ENCODE measurements at places on chromosomes 3 and 15. TPM values are rescaled to one million over a fixed set of nuclear protein-coding genes. Genes with fewer than 3 reads are reported as not detected.

DNA sequence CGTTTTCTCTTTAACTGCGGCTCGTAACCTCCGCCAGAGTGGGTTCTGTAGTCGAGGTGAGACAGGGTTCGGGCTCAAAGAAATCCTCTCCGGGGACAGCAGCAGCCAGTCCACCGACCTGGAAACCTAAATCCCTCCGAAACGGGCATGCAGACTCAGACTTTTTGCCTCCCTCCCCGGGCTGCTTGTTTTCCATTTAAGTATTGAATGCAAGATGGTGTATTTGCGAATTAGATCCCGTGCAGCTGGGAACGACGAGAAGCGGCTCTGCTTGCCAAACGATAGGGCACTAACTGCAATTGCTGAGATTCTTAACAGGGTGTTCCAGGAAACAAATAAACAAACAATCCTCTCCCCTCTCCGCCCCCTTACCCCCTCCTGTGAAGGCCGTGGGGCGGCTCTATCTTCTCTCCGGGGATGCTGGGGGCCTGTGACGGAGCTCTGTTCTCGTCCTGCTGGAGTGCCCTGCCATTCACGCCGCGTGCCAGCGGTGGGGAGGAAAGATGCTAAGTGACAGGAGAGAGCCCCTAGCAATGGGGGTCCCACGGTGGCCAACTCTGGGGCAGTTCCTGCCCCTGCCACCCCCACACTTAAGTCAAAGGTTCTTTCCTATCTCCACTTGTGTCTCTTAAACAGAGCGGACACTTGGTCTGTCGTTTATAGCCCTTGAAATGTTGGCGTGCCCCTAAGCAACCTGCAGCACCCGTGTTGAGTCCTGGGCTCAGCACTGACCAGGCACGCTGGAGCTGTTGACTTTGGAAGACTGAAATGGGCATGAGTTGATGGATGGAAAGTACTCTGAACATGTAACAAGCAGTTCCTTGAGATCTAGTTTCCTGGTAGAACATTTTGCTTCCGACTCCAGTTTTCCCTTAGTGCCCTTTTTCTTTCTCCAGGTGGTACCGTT lies 1.3 kb upstream of the ETV5 start:
- peak; percentile 48 for DNase-seq

DNA sequence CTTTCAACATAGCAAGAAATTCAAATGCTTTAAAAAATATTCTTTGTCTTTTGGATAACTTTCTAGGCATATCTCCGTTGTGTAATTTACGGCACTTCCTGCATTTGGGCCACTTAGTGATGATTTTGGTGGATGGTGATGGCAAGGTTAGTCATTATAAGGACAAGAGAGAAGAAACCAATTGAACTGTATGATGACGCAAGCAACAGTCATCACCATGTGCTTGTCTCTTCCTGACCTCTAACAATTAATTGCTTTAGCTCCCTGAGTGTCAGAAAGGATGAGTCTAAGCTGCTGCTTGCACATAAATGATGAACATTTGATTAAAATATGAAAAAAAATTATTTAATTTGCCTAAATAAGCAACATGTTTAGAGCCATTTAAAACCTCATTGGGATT lies 11.3 kb upstream of the P2RY12 start:
- no peak for DNase-seq

DNA sequence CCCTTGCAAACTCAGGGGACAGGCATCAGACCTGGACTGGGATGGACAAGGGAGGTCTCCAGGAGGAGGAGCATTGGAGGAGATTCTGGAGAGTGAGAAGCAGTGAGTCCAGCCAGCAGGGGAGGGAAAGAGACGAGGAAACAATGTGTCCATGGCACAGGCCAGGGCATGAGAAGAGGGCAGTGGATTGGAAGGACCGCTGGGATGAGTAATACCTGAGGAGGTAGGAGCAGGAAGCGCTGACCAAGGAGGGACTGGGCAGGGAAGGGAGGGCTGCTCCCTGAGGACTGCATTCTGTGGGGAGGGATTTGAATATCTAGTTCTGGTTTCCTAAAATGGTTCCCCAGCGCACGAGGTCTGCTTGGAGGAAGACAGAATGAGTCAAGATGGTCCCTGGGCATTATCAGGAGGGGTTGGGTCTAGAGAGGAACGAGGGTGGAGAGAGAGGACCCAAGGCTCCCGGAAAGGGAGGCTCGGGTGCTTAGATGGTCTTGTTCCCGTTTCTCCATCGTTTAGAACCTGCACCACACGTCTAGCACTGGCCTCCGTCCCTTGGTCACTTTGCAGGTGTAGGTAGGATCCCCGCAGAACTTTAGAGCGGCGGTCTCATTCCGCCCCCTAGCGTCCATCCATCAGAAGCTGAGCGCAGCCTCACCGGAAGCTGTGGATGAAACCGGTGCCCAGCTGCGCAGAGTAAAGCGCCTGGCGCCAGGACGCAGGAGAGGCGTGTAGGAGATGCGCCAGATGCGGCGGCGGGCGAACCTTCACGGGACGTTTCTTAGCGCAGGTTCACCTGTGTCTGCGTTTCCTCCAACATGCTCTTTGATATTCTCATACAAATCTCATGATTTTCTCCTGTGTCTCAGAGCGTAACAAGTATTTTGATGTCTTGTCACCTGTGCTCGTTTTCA lies 190.7 kb upstream of the NDN start:
- DNase-seq = no peak

GRCh38 chr3:98725352-98725751 lies 37.8 kb upstream of the ST3GAL6 start:
- no peak for DNase-seq

Gene DGKG
- not detected for total RNA-seq

GRCh38 chr3:63855333-63855940 lies 8.2 kb downstream of the THOC7 start:
- no peak for DNase-seq

DNA sequence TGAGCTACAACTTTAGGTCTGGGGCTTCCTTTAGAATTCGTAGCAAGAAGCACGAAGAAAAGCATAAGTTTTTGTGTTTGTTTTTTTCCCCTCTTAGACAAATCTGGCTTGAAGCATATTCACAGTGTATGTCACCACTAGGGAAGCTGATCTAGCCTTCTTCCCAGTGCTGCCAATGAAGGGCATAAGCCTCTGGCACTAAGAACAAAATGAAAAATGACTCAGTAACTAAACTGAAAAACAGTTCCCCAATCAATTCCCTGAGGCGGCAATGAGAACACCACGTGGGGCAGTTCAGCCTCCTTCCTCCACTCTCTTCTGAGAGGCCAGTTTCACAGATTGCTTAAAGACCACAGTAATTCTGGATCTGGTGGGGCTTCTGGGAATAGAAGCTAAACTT lies 338.1 kb downstream of the GAP43 start:
- no peak for DNase-seq

- no peak for DNase-seq
These were observed 6.1 kb downstream of the RHCG start for GRCh38 chr15:89490081-89490813.

Gene EIF4A2
- 282 TPM for total RNA-seq

- peak; percentile 90 for DNase-seq
These were observed at the start of gene MAP3K13 for GRCh38 chr3:185362850-185363661. Gene MAP3K13, plus strand, starts transcription at chr3:185363136. Its CDS starts 65,446 bp downstream, at chr3:185428582.

DNA sequence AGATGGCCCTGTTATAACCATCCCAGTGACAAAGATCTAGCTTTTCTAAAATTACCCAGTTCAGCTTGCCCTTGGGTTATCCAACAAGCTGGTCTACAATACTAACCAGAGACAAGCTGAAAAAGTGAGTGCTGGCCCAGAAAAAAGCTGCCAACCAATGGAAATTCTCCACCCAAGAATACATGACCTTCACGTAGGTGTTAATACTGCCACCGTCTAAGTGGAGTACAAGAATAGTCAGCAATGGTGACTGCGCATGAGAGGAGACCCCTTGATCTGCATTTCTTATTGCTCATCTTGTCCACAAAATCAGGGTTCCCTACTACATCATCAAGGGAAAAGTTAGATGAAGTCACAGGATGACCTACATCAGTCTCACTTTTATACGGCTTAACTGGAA lies 15.8 kb upstream of the PLCH1 start:
- no peak for DNase-seq

Gene TNNC1
- total RNA-seq = not detected

GRCh38 chr3:44914936-44915335 lies 40.5 kb downstream of the TGM4 start:
- DNase-seq = peak; percentile 19

DNA sequence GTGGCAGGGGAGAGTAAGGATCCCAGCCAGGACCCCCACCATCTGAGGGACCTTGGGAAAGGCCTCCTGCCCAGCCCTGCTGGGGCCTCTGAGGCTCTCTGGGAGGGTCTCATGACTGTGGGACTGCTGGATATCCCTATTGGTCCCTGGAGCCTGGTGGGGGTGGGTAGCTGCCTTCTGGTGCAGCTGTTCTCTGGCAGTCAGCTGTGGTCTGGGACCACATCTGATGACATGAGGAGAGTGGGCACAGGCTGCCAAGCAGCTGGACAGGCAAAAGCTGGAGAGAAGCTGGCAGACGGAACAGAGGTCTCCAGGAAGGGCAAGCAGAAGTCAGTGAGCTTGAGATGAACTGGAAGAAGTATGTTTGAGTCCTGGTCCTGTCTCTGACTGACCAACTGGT lies 22.4 kb downstream of the PLEKHO2 start:
- DNase-seq = no peak

Gene ARGFX
- not detected for total RNA-seq

DNA sequence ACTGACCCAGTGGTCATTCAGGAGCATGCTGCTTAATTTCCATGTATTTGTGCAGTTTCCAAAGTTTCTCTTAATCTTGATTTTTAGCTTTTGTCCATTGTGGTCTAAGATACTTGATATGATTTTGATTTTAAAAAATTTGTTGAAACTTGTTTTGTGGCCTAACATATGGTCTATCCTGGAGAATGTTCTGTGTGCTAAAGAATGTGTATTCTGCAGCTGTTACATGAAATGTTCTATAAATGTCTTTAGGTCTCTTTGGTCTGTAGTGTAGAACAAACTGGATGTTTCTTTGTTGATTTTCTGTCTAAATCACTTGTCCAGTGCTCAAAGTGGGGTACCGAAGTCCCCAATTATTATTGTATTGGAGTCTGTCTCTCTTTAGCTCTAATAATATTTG lies 17.4 kb downstream of the CEP63 start:
- no peak for DNase-seq

Gene ACTRT3
- total RNA-seq = 5.1 TPM

Gene IMPG2
- 0.76 TPM for total RNA-seq

GRCh38 chr15:92343924-92344643 lies 49.6 kb upstream of the ST8SIA2 start:
- no peak for DNase-seq

- DNase-seq = no peak
These were observed 909.6 kb downstream of the ROBO1 start for GRCh38 chr3:78858174-78858573.

- no peak for DNase-seq
These were observed 21.4 kb upstream of the ZBED2 start for GRCh38 chr3:111616417-111617105.

GRCh38 chr3:14371573-14372474 lies 30.6 kb upstream of the SLC6A6 start:
- DNase-seq = peak; percentile 7

- no peak for DNase-seq
These were observed 166.1 kb upstream of the POU1F1 start for GRCh38 chr3:87442470-87442869.

Gene SPINK8
- not detected for total RNA-seq

GRCh38 chr3:58469096-58469495 lies 22.8 kb upstream of the KCTD6 start:
- DNase-seq = no peak

GRCh38 chr3:15845475-15845874 lies 47.7 kb upstream of the ANKRD28 start:
- no peak for DNase-seq

DNA sequence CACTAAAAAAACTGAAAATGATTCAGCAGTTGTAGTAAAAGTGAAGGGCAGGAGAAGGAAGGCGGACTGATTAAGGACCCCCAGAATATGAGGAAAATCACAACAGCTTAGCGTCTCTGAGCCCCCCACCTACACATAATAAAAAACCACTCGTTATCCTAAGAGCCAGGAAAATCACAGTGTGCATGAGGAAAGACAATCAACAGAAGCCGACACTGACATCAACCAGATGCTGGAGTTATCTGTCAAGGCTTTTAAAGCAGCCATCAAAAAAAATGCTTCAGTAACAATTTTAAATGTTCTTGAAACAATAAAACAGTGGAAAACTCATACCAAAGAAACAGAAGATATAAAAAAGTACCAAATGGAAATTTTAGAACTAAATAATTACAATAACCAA lies 9.7 kb upstream of the CXCR6 start:
- DNase-seq = no peak

- DNase-seq = peak; percentile 29
These were observed 31.2 kb downstream of the SLC25A36 start for GRCh38 chr3:140972833-140973232.

- no peak for DNase-seq
These were observed 99.0 kb upstream of the LIPC start for GRCh38 chr15:58332676-58333400.

- DNase-seq = no peak
These were observed 5.5 kb upstream of the ARID3B start for GRCh38 chr15:74535388-74536084.

Gene SLC2A2
- not detected for total RNA-seq

- DNase-seq = no peak
These were observed 49.7 kb downstream of the PCNP start for GRCh38 chr3:101623656-101624055.

- DNase-seq = peak; percentile 74
These were observed 76.4 kb downstream of the HES1 start for GRCh38 chr3:194212161-194212844.

Gene SH3BP5
- total RNA-seq = 64.8 TPM

Data from endothelial cell of umbilical vein (primary cell).